ENCODE measurements at places on chromosomes 7 and 10.

DNA sequence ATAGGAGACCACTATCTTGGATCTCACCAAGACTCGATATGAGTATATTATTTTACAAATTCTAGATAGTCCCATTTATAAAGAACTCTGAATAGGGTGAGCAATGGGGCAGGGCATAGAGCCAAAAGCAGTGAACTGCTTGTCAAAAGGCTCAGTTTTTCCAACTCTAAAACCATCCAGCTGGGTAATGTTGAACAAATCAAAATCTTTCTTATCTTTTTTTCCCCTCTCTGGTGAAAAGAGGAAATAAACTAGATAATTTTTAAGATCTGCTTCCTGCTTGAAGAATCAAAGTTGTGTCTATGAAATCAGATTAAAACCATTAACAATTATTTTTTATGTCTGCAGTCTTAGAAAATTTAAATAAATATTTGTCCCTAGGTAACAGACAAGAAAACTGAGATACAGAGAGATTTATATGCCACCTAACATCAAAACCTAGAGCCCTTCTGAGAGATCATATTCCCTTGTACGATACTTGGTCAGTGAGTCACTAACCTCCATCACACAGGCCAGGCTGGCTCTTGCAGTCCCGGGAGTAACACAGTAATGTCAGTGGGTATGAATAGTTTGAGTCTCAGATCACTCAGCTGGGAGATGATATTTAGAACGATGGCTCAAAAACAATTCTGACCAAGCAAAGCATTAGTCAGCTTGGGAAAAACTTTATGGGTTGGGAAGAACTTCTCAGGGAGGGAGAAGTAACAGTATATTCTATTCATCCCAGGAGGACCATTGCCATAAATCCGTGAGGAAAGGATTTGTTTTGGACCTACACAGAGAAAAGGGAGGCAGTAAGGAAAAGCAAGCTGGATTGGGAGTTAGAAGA, 178.8 kb downstream of the REEP3 start:
- DNase-seq: no peak

- DNase-seq: no peak
Measured at GRCh38 chr10:71743089-71743838, 23.7 kb upstream of the C10orf105 start.

DNA sequence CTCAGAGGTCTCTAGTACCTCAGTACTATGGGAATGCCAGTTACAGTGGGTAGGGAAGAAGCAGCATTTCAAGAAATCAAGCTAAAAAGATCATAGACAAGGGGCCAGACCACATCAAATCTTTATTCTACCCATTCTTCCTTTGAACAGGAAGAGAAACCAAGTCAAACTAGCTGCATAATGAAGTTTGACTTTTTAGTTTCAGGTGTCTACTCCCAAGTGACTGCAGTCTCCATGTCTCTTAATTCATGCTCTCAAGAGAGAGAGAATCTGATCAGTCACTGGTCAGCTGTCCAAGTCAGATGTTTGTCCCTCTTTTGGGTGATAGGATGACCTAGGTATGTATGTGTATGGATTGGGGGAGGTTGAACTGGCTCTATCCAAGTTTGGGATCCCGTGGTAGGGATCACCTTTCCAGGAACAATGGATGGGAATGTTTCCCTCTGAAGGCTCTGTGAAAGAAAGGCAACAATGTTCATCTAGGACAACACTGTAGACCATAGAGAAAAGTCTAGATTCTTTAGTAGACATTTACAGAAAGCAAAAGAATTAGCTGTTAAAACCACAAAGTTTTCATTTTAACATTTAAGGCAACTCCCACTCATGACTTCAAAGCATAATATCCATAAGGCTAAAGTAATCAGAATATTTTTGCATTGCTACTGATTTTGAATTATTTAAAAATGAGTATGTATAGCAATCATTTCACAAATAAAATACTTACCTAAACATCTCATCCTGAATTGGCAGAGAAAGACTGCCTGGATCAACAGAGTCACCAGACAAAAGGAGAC, 30.1 kb upstream of the PRTFDC1 start:
- DNase-seq: no peak

- DNase-seq: no peak
Measured at GRCh38 chr7:20744954-20745446, 41.7 kb downstream of the SP8 start.

DNA sequence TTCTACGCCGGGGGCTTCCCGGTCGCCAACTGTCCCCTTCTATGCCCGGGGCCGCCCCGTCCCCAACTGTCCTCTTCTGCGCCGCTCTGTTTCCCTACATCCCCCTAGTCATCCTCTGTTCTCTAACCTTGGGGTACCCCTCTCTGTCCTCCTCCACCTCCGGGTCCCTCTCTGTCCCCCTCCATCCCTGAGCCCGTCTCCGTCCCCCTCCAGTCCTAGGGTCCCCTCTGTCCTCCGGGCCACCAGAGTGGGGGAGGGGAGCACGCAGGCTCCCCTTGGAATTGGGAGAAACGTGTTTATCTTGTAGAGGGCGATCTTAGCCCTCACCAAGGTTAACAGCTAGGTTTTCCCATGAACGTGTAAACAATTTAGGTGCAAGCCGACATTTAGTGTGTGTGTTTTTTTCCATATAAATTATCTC, 852 bp upstream of the KLF6 start:
- no peak for DNase-seq

- DNase-seq: no peak
Measured at GRCh38 chr10:65032867-65033769, 1511.9 kb downstream of the REEP3 start.

DNA sequence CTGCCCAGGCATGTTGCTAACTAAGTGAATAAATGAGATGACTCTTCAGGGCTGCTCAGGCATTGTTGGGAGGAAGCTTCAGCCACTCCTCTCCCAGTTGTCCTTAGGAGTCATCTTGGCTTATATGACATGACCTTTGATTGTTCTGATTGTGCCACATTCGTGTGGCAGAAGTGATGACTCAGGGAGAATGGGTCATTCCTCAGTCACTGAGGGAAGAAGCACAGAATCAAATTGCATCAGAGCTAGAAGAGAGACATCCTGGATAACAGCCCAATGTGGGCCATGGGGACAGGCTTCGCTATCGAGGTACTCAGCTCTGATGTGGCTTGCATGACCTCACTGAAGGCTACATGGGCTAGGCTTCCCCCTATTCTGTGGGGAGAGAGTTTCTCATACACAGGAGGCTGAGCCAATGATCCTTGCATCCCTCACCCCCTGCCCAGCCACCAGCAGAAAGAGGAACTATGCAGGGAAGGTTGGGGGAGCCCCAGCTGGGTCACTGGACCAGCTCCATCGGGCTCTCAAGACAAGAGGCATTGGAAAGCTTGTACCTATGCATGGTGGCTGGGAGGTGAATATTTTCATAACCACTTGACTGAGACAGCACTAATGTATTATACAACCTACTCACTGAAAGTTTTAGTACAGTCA, 6.0 kb upstream of the HMX3 start:
- no peak for DNase-seq

GRCh38 chr10:69437321-69438259, 13.7 kb upstream of the TSPAN15 start:
- no peak for DNase-seq

GRCh38 chr7:2611922-2612321, 19.9 kb upstream of the TTYH3 start:
- DNase-seq: no peak

DNA sequence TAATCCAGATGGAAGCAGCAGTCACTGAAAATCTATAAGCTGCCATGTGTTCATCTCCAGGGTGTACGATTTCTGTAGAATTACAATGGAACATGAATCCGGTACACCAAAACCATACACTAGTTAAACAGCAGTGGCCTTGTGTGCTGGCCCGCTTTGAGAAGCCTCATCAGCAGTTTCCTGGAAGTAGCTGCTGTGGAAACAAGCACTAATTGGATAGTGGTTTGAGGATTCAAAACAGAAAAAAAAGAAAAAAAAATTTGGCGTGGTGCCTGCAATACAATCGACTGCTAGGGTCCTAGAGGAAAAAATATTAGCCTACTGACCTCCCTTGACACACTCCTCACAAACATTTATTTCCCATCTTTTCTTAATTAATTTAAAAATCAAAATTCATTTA, 545.9 kb downstream of the SORCS1 start:
- DNase-seq: no peak

GRCh38 chr10:75611993-75612372, 180.6 kb downstream of the LRMDA start:
- no peak for DNase-seq

DNA sequence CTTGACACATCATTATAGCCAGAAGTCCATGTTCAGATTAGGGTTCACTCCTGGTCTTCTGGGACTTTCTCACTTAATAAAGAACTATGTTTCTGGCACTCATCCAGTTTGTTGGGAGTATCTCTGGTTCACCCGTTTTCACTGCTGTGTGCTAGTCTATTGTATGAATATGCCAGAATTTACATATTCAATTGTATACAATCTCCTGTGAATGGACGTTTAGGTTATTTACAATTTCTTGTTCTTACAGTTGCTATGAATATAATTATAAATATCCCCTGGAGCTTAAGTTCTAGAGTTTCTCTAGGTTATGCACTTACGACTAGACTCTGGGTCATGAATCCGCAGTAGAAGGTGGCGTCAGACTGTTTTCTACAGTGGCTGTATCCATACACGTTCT, 20.0 kb upstream of the RBM33 start:
- no peak for DNase-seq

DNA sequence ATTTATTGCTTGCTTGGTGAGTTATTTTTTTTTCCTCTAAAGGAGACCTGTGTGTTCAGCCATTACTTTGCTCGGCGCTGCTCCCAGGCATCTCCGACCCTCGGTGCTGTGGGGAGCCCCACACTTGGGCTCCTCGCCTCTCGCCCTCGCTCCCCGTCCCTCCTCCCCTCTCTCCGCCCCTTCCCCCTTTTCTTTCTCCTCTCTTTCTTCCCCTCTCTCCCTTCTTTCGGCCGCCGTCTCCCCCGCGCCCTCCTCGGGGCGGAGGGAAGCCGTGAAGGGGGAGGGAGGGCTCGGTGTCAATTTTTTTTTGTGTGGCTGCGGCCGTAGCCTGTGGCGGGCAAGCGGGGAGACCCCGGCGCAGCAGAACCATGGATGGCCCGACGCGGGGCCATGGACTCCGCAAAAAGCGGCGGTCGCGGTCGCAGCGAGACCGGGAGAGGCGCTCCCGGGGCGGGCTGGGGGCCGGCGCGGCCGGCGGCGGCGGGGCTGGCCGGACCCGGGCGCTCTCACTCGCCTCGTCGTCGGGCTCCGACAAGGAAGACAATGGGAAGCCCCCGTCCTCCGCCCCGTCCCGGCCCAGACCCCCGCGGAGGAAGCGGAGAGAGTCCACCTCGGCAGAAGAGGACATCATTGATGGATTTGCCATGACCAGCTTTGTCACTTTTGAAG, 1.1 kb downstream of the AUTS2 start:
- DNase-seq: no peak

DNA sequence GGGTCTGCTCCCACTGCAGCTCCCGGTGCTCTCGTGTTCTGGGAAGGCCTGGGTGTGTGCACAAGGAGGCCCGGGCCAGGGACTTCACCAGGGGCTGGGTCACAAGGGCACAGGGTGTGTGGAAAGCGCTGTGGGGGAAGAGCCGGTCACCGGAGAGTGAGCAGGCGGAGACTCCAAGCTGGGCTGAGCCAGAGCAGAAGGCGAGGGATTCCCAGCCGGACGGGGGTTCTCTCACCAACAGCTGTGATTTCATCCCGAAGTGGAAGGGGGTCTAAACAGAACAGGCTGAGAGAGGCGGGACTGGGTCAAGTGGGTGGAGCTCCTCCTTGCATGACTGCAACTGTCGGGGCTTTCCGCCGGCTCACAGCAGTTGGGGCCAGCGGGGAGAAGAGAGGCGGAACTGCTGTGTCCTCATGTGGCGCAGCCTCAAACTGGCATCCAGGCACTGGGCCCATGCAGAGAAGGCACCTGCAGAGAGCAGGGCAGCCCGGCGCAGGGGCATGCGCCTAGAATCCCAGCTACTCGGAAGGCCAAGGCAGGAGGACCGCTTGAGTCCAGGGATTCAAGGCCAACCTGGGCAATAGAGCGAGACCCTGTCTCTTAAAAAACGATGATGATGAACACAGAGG, 7.6 kb upstream of the ORAI2 start:
- DNase-seq: peak; percentile 85

- DNase-seq: no peak
Measured at GRCh38 chr7:43880596-43880995, 11.3 kb upstream of the MRPS24 start.

GRCh38 chr7:5694912-5695726, 86.3 kb downstream of the RNF216 start:
- DNase-seq: peak; percentile 72

GRCh38 chr7:132709971-132710567, 133.8 kb upstream of the PLXNA4 start:
- DNase-seq: peak; percentile 16

DNA sequence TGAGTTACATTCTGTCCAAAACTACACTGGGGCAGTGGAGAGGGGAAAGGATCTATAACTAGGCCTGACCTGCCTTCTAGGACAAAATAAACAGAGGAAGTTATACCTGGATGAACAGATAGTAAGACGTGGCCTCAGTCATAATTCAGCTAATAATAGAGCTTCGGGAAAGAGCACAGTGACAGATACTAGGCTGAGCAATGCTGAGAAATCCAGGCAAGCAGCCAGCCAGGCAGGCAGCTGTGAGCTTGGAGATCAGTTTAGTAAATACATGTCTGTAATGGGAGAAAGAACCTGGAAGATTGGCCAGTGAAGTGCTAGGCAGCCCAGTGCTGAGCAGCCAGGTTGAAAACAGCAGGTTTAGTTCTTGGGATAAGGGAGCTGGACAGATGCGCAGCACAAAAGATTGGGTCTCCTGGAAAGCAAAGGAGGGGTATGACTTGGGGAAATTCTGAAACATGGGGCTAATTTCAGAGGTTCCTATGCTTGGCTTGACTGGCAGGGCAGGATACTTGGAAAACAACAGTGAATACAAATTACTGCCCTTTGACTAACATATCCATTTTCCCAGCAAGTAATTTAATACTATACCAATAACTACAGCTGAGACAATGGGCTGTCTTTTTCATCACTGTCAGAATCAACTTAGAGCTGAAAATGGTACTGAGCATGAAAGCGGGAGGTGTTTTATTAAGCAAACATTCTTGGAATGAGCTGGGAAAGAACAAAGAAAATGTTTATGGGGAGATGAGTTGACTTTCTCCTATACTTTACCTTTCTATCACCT, 140.8 kb downstream of the DGKB start:
- DNase-seq: no peak

- no peak for DNase-seq
Measured at GRCh38 chr10:110107887-110108286, 99.5 kb upstream of the MXI1 start.

GRCh38 chr7:142033154-142033553, 37.5 kb downstream of the MGAM start:
- DNase-seq: no peak

DNA sequence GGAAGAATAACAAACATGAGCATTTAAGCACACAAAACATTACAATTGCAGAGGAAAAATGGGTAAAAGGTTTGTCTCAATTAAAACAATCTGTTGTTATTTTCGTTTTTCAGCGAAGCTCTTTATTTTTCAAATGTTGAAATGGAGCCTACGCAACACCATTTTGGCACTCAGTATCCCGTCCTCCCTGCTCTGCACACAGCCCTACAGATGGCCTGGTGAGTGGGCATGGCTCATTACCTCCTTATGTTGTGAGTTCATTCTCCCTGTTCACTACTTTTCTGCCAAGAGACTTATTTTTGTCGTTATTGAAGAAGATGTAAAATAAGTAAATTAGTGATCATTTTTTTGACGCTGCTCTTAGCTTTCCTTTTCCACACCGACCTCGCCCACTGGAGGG, 167.8 kb upstream of the CXCL12 start:
- DNase-seq: no peak

- no peak for DNase-seq
Measured at GRCh38 chr7:20280475-20281351, 50.0 kb upstream of the ITGB8 start.
